ENCODE measurements at places on chromosomes 5 and 9.

- DNase-seq, result no peak
Observed at GRCh38 chr9:109035684-109036423, 22.6 kb upstream of the CTNNAL1 start.

GRCh38 chr9:70506159-70506558 lies 91.7 kb upstream of the KLF9 start:
- no peak for DNase-seq

- peak; percentile 11 for DNase-seq
Observed at GRCh38 chr9:85089188-85089969, 419.9 kb downstream of the NTRK2 start.

DNA sequence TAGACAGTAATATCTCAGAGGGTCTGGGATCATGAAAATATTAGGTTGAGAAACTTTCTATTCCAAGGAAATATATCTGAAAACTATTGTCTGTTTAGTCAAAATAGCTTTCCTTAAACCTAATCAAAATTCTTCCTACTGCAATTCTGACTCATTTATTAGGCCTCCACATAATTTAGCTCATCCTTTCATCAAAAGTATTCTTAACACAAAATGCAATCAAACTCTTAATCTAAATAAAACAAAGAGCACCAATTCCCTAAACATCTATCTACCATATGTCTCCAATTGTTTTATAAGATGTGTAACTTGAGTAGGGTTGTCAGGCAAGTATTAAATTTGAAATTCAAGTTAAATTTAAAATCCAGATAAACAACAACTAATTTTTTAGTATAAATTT lies 142.1 kb downstream of the PLK2 start:
- no peak for DNase-seq

GRCh38 chr5:67998709-67999261 lies 216.8 kb upstream of the PIK3R1 start:
- DNase-seq, result no peak

DNA sequence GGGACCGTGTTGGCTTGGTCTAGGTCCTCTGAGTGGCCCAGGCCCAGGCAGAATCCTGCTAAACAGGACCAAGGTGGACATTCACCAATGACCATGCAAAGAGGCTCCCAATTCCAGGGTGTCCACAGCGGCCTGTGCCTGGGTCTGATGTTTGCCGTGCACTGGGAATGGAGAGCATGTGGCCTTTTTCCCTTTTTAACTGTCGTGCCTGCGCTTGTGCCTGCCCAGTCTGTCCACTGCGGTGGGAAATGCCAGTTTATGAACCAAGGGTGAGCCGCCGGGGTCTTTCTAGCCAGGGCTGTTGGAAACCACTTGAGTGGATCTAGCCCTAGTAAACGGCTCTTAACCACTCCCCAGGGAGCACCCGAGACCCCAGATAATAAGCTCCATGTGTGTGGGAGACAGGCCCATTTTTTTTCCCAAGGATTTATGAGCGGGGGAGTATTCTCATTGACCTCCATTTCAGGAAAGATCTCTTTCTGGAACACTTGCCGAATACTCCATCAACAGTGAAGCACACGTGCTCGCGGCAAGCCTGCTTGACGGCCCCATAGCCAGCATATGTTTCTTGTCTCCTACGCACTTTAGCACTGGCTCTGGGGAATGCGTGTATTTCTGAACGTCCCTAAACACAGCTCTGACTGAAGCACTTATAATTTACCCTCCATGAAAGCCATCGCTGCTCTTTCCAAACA lies 93.2 kb upstream of the PHYKPL start:
- peak; percentile 85 for DNase-seq

Data from urinary bladder (tissue), 4 donors.